ENCODE measurements at places on chromosomes 16 and 17.
A peak's percentile ranks its signal among the peaks of the same experiment; 100 is the strongest.

- DNase-seq = no peak
Observed at GRCh38 chr16:24685539-24686432, 43.7 kb upstream of the TNRC6A start.

GRCh38 chr17:78534492-78535272 is 42.5 kb downstream of the DNAH17 start:
- DNase-seq = peak; percentile 66

- no peak for DNase-seq
Observed at GRCh38 chr17:33968350-33969044, 286.6 kb upstream of the CCL2 start.

DNA sequence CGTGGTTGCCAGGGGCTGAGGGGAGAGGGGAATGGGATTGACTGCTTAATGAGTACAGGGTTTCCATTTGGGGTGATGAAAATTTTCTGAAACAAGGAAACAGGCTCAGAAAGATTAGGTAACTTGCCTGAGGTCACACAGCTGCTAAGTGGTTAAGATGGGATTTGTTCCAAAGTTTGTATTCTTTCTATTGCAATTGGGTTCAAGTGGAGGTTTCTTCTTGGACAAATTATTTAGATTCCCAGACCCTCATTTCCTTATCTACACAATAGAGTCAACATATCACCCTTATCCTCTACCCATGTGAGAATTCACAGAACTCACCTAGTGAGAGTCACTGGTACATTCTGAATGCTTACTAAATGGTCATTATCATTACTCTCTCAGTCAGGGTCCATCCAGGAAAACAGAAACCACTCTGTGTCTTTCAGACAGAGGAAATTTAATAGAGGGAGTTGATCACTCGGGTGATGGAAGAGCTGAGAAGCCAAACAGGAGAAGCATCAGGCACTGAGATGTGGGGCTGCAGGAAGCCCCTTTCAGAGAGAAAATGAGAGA is 22.6 kb downstream of the CACNG4 start:
- no peak for DNase-seq

DNA sequence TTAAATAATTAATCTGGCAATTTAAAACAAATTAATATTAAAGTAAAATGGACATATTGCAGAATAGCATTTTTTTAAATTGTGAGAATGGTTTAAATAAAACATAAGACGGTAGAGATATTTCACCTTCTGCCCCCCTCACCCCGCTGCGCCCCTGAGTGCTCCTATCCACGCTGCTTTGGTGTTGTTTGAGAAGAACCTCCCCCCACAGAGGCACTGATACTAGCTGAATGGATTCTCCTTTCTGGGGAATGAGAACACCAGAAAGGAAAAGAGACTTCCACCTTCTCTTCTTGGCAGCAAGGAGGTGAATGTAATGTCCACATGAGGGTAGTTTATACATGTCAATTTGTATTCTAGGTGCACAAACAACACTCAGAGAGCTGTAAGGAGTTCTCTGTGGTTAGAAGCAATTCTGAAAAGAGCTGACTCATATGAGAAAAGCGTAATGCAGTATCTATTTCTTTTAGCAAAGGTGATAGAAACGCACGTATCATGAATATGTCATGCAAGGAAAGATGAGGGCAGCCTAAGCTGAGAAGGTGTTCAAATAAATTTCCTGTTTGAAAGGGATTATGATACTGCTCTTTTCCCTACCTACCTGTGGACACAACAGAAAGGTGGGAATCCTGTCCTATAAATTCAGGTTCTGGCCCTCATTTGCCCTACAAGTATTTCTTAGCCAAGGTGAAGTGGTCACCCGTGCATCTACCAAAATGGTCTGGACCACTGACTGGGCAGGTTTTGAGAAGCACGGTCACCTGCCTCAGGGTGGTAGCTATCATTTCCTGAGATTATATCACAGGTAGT is 126.9 kb downstream of the PARN start:
- DNase-seq = no peak

- no peak for DNase-seq
Observed at GRCh38 chr17:33977729-33978514, 277.2 kb upstream of the CCL2 start.

DNA sequence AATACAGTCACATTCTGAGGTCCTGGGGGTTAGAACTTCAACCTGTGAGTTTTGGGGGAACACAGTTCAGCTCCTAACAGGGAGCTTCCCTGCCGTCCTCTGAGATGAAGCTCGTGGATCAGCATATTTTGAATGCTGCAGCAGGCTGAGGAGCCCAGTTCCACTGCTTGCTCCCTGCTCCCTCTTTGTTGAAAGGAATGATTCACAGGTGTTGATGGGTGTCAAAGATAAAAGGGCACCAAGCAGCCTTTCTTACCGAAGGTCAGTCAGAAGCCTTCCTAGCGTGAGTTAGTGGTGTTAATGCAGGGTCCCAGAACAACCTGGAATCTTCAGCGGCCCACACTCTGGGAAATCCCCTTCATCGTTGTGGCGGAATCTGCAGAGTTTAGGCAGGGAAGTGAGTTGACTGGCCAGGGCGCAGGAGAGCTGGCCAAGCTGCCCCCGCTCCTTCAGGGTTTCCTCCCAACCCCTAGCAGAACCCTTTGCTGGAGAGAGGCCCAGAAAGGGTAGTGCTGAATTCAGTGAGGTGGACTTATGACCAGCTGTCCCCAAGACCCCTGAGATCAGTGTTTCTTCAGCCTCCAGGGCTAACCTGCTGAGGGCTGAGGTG is 114.8 kb downstream of the GNAO1 start:
- DNase-seq = no peak

- DNase-seq = peak; percentile 60
Observed at GRCh38 chr17:34167354-34167753, 87.7 kb upstream of the CCL2 start.

- DNase-seq = no peak
Observed at GRCh38 chr17:4476017-4476416, 22.7 kb upstream of the SPNS2 start.

- DNase-seq = peak; percentile 12
Observed at GRCh38 chr16:78057803-78058564, 35.6 kb downstream of the CLEC3A start.

GRCh38 chr17:66850692-66851091 is 15.8 kb downstream of the CACNG5 start:
- DNase-seq = no peak

DNA sequence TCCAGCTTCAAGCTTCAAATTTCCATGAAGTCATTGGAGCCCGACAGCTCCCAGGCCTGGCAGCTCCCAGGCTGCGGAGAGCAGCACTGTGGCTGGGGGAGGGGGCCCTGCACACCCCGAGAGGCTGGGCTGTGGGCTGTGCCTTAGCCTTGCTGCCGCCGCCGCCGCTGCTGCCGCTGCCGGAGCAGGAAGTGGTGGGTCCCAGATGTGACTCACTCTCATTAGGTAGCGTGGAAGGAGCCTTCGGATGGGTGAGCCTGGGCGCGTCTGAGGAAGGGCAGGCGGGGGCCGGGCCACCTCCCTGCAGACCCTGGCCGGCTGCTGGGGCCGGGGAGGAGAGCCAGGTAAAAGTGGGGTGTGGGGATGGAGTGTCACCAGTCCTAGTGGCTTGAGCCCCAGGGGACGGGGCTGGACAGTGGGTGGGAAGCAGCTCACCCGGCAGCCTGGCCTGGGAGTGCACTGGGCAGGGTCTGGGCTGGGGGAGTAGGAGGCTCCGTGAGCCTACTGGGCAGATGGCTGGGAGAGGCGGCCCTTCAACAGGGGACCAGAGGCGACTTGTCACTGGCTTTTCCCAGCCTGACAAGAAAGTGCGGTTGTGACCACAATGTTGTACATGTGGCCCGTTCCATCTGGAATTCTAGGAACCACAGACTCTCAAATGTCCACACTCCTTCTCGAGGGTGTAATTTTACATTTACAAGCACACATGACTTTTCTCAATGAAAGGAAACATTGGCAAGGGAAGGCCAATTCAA is at the start of gene ADCY7:
ADCY7 (plus strand) TSS at position 215 of the 755 bp plus-strand sequence. CDS start 21,629 bp downstream, outside the sequence.
- DNase-seq = no peak

DNA sequence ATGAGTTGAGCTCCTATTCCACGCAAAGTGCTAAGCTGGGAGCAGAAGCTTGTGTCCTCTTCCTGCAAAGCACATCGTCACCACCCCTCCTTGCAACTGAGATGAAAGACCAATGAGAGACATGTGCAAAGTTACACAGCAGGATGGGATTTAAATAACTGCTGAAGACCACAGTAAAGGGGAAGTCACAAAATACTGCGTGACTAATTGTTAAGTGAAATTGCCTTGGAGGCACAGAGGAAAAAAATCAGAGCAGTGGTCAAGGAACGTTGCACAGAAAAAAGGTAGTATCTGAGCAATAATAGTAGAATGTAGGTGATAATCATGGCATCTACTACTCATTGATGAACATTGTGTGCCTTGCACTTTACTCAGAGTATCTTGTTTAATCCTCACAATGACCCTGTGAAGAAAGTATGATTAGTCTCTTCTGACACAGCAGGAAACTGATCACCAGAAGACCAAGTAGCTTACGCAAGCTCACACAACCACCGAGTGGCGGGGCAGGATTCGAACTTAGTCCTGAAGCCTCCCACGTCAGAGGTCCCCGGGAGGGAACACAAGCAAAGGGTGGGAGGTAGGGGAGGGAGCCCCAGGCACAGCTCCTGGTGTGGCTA is 15.4 kb upstream of the MYO18A start:
- no peak for DNase-seq
